ENCODE measurements at places on chromosomes 13 and 19. TPM values are rescaled to one million over a fixed set of nuclear protein-coding genes. Genes with fewer than 3 reads are reported as not detected.

- no peak for ATAC-seq
Measured at GRCh38 chr13:46992383-46992952, 95.6 kb upstream of the HTR2A start.

FSD1 gene
- not detected for total RNA-seq

DNA sequence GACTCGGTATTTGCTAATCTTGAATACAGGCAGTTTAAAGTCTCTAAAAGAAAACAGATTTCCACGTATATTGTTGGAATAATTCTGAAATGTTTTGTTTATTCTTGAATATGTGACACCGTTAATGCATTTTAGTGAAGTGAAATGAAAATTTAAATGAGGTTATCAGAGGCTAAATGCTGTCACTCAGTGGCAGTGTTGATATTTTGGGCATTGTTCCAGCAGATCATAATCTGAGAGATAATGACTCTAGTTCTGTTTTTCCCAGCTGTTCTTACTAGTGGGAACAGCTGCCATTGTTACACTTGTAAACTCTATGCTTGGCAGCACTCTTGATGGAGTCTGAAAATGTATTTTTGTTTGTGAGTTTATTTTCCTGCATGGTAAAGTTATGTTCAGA is 365.6 kb upstream of the SLC10A2 start:
- no peak for ATAC-seq

ZNF497 gene
- 0.77 TPM for total RNA-seq

- ATAC-seq: no peak
Measured at GRCh38 chr19:33497131-33497777, 24.3 kb downstream of the PEPD start.

All from gastroesophageal sphincter (tissue), 4 donors.